Jurkat, Clone E6-1 (cell line): ENCODE measurements at places on chromosomes 6 and 20.
A peak's percentile ranks its signal among the peaks of the same experiment; 100 is the strongest.

GRCh38 chr20:15613530-15613929 lies 959.7 kb downstream of the KIF16B start:
- DNase-seq: no peak

DNA sequence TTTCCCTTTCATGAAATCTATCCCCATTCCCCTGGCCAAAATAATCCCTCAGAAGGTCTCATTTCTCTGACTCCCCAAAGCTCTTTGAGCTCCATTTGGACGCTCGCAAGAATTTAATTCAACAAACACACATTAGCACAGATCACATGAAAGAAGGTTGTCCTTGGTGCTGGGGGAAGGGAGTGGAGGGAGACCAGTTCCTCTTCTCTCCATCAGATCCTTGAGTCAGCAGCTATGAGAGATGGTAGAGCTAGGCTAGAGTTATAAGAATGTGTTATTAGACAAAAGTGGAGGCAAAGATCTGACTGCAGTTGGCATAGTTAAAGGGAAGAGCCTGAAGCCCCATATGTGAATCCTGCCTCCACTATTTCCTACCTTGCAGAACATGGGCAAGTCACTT lies 184.2 kb upstream of the CDYL start:
- no peak for DNase-seq

GRCh38 chr20:38094373-38094891 lies 60.9 kb downstream of the RPRD1B start:
- peak; percentile 19 for DNase-seq

DNA sequence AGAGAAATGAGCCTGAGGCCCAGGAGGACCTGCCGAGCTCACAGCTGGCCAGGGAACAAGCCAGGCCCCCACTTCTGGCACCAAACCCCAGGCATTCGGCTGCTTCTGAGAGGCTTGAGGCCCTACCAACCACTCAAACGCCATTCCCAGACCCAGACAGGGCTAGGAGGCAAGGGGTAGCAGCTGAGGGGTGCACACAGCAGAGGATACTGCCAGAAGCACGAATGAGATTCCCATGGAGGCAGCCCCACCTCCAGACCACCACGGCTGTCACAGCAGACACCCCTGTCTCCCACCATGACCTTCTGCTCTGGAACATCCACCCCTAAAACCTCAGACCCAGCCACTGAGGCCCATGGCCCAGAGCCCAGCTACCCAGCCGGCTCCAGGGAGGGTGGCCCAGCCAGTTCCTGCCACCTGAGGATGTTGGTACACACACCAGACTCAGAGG lies 36.1 kb downstream of the NTSR1 start:
- no peak for DNase-seq

DNA sequence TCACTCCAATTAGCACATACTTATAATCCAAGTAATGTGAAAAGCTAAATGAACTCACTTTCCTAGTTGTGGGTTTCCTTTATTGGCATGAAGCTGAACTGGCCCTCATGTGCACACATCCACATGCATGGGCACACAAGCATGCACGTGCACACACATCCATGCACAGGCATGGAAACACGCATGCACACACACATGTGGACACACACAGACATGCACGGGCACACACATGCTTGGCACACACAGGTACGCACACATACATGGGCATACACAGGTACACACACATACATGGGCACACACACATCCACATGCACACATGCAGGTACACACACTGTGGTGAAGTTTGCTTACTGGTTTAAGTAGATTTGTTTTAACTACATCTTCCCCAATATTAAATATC lies 23.8 kb downstream of the SYNDIG1 start:
- no peak for DNase-seq

- DNase-seq: no peak
Measured at GRCh38 chr6:70474751-70475150, 61.4 kb downstream of the FAM135A start.

DNA sequence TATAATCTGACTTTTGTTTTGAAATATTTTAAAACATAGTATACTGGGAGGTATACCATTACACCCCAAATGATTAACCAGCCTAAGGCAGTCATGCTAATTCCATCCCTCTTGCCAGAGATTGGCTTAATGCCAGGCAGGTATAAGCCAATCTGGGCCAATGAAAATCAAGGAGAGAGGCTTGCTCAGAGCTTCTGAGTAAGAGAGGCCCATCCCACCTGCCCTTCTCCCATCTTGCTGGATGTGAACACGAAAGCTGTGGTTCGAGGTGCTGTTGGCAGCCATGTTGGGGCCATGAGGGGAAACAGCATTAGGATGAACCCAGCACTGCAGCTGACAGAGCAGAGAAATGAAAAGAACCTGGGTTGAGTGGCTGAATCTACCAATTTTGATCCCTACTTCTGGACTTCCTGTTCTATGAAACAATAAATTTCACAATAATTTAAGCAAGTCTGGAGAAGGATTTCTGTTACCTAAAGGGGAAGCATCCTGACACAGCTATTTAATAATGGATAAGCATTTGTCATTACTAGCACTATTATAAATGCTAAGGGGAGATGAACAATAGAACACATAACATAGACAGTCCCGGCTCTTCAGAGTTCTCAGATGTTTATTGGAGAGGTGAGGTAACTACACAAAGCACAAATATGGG lies 152.3 kb downstream of the CDC5L start:
- DNase-seq: no peak
